ENCODE measurements at places on chromosomes 4 and X. TPM values are rescaled to one million over a fixed set of nuclear protein-coding genes. Genes with fewer than 3 reads are reported as not detected.

DNA sequence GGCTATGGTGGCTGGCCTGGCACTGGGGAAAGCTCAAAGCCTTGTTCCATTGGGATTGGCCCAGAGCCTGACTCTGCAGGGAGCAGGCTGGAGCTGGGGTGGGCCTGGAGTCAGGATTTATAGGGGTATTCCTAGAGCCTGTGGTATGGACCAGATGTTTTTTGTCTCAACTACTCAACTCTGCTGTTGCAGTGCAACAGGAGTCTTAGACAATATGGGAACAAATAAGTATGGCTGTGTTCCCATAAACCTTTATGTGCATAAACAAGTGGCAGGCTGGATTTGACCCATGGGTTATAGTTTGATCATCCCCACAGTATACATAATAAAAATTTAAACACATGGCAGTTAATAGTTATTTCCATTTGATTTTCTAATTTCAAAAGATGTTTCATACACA, 557.9 kb upstream of the ARX start:
- no peak for DNase-seq

GRCh38 chr4:780716-781492, 45.0 kb downstream of the CPLX1 start:
- DNase-seq = no peak

DNA sequence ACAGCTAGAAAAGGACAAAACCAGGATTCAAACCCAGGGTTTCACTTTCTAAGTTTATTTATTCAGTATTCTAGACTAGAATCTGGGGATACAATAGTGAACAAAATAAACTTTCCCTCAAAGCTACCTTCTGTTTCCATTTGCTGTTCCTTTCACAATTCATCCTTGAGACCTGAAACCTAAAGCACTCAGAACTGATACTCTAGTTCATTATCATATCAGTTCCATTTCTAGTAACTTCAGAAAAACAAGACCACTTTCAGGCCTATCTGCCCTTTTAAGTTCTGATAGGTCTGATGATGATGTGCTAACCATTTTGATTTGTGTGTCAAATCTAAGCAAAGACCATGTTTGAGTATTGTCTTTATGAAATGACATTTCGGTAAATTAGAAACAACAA, 7.8 kb upstream of the XK start:
- no peak for DNase-seq

The ZNF81 gene
- 10.5 TPM for total RNA-seq

GRCh38 chr4:56211202-56211601, 176.1 kb downstream of the AASDH start:
- DNase-seq = no peak

GRCh38 chrX:30282527-30282926, 26.7 kb downstream of the NR0B1 start:
- DNase-seq = no peak

DNA sequence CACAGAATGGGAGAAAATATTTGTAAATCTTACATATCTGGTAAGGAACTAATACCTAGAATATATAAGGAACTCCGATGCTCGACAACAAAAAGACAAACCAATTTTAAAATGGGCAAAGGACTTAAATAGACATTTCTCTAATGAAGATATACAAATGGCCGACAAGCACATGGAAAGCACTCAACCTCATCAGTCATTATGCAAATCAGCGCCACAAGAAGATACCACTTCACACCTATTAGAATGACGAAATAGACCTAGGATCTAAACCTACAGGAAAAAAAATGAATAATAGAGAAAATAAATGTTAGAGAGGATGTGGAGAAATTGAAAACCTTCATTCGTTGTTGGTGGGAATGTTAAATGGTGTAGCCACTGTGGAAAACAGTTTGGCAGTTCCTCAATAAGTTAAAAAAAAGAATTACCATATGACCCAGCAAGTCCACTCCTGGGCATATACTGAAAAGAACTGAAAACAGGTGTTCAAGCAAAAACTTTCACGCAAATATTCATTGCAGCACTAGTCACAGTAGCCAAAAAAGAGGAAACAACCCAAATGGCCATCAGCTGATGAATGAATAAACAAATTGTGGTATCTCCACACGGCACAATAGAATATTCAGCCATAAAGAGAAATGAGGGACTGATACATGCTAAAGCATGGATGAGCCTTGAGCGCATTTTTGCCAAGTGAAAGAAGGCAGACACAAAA, 57.3 kb upstream of the WDR19 start:
- no peak for DNase-seq

DNA sequence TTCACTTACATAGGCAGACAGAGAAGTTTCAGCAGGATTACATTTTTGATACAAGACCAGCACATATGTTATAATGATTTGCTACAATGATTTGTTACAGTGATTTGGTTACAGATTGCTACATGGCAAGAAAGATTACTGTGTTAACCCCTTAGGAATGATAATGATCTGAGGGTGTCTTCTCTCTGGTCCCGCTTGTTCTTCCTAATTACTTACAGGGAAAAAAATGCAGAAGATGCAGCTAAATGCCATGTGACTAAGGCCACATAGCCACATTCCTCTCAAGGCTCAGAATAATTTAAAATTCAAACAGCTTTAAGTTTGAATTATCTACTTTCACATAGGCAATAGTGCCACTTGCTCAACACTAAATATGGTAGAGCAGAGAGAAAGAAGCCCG, 9.7 kb upstream of the LAP3 start:
- no peak for DNase-seq

DNA sequence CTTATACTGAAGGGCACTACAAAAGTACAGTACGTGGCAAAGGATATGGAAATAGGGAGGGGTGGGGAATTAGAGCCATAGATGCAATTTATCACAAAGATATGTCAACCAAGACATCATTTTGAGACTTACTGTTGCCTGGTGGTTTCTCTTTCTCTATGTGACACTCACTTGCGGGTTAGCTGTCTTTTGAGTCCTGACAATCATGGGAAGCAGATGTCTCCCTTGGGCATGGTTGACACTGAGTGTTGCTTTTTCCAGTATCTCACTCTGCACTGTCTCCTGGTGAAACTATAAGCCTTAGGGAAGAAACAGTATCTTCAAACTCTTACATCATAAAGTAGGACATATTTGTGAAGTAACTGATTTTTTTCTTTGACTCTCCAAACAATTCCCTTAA, 383.5 kb upstream of the LCORL start:
- no peak for DNase-seq

The ASMT gene
- total RNA-seq = not detected

- no peak for DNase-seq
Measured at GRCh38 chr4:105509291-105509690, 35.4 kb upstream of the PPA2 start.

The CABS1 gene
- not detected for total RNA-seq

- no peak for DNase-seq
Measured at GRCh38 chr4:183172881-183173280, 73.8 kb downstream of the WWC2 start.

GRCh38 chrX:124346117-124346876, at the start of gene SH2D1A:
Gene SH2D1A (plus strand): TSS chrX:124346563. CDS start chrX:124346643, 80 bp downstream.
- DNase-seq = no peak

- DNase-seq = no peak
Measured at GRCh38 chrX:15814771-15815365, 24.6 kb downstream of the ZRSR2 start.

GRCh38 chr4:151953312-151953711, 192.5 kb upstream of the GATB start:
- no peak for DNase-seq

The LINC00632 gene
- not detected for total RNA-seq

- DNase-seq = no peak
Measured at GRCh38 chr4:134320048-134320447, 118.5 kb upstream of the PABPC4L start.

DNA sequence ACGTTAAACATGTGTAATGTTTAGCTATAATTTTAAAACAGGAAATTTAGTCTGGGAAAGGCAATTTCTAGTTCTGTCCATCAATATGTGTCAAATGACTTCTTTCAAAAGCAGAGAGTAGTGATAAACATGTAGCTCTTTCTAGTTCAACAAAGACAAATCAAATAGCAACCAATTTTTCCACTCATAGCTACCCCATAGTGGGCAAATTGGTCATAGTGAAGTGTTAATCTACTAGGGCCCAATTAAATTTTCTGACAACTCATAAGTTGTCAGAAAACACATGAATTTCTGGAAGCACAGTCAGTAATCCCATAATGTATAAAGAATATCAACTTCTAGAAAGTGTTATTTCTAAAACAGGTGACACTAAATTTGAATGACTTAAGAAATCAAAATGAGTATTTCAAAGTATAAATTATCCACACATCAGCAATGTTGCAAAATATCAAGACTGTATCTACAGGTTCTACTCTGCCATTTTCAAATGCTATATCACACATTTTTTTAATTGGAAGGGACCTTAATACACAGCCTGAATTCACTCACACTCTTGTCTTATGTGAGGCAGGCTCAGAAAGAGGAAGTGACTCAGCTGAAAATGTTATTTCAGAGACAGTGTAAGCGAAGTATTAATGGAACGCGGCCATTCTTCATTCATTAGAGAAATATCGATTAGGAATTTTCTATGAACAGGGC, 7.7 kb downstream of the OCIAD2 start:
- peak; percentile 14 for DNase-seq

DNA sequence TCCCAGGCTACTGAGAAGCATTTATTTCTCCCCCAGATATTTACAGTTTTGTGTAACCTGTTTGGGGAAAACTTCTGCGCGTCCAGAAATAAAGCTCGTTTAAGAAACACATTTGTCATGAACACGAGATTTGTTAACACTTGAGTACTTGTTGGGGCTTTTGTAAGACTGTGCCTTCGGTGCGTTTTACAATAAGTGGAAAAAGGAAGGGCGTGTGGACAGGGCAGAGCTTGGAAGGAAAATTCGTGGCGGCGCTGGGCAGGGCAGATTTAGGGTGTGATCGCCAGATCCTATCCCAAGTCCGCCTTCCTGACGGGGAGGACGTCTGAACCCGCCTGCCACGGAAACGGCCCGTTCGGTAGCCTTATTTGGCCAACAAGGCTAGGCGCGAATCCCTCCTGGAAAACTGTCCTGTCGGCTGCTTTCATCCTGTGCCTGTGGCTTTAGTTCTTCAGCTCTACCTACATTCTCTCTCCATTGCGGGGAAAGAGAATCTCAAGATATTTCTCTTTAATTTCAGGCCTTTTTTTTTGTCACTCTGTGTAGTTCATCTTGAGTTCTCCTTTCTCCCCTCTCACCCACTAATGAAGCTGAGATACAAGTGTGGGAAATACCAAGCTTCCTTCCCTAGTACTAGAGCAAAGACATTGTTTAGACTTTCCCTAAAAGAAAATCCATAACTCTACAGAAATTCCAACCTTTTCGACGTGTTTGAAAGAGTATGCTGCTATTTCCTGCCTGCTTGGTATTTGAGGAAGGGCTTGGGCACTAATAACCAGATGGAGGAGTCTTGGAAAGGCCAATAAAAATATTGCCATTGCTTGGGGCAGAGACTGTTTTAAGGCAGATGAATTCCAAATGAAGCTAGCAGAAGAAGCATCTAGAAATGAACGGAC, 982 bp downstream of the PDLIM5 start:
- DNase-seq = peak; percentile 71

DNA sequence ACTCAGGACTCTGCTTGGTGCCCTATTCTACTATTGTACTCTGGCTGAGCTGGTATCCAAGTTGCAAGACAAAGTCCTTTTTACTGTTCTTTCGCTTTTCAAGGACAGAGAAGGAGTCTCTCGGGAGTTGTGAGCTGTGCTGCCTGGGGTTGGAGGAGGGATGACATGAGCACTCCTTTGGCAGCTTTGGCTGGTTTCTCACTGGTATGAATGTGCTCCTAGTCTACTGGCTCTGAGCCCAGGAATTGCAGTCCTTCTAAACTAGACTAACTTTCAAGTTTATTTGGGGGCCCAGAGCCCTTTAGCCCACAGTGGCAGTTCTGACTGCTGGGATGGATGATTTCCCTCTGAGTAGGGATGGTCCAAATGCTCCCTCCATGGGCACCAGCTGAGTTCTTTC, 997.1 kb downstream of the RAB28 start:
- DNase-seq = no peak

- DNase-seq = no peak
Measured at GRCh38 chr4:155617296-155617695, 49.4 kb upstream of the GUCY1A1 start.

DNA sequence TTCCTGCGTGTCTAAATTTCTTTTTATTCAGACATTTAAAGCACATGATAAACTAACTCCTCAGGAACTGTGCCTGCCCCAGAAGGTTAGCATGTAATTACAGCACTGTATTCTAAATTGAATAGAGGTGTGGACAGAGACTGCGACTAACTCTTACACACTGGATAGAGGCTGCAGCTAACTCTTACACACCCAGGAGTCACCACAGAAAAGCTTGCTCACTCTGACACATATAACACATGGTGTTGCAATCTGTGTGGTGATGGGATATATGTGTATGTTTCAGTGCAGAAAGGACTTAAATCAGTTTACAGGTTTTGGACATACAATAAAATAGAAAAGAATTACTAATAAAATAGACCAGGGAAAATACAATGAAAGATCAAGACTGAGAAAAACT, 41.5 kb downstream of the SMAD1 start:
- no peak for DNase-seq

The FRAS1 gene
- total RNA-seq = 29.4 TPM

DNA sequence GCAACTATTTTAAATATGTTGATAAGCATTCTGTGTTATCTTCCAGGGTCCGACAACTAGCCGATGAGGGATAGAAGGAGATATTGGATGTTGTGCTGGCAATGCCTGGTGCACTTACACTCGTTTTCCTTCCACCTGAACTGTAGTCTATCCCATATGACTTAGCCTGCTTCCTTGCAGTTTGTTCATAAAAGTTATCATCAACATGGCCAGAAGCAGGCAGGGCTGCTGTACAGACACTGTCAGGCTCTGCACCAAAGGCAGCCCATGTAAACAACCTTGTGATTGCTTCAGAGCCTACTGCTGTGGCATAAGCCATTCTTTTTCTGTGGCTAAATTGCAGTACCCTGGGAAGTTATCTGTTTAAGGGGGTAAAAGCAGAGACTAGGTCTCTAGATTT, 1.6 kb downstream of the MAPK10 start:
- DNase-seq = no peak

DNA sequence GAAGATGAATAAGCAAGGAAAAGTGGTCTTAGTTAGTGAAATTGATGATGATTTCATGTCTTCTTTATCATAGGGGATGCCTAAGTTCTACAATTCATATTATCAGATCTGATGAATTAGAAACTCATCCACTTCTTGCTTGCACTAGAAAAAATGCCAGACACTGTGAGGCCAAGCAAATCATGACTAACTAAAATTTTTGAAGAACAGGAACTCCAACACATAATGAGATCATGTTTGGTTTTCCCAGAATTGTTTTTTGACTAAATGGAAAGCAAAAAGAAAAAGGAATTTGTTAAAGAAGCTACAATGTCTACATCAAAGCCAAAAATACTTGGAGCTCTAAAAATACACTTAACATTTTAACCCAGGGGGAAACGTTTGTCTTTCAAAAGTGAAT, 120.4 kb downstream of the ARSF start:
- no peak for DNase-seq
